ENCODE measurements at places on chromosomes 13 and 19. TPM values are rescaled to one million over a fixed set of nuclear protein-coding genes. Genes with fewer than 3 reads are reported as not detected.

NLRP4 gene
- not detected for total RNA-seq

ZNF724 gene
- 10.6 TPM for total RNA-seq

SPINT2 gene
- total RNA-seq, result 748 TPM

COQ8B gene
- total RNA-seq, result 30.9 TPM

CYP2A7 gene
- not detected for total RNA-seq

GPR183 gene
- not detected for total RNA-seq

FGF22 gene
- 0.68 TPM for total RNA-seq

PCID2 gene
- total RNA-seq, result 81.5 TPM

ZNF730 gene
- not detected for total RNA-seq

MAMSTR gene
- 1.9 TPM for total RNA-seq

JAK3 gene
- total RNA-seq, result not detected

NLRP7 gene
- 0.49 TPM for total RNA-seq

TMEM59L gene
- not detected for total RNA-seq

TEX101 gene
- total RNA-seq, result not detected
